NCI-H2227 treated with DMSO at 0.1 percent for 48 hours (cell line): ENCODE measurements at places on chromosomes 5 and 9.
A peak's percentile ranks its signal among the peaks of the same experiment; 100 is the strongest.

DNA sequence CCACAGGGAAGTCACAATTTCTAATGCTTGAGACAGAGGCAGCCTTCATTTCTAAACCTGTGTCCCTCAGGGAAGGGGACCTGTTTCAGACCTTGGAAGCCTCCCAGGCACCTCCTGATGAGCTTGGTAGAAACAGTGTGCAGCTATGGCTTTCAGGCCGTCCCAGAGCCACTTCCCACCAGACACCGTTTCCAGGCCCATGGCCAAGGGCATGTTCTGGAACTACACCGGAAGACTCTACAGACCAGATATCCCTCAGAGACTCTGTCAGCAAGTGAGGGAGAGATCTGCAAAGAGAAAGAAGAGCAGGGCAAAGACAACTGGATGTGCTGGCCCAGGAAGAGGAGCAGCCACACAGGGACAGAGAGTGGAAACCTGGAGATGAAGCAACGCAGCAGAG is 82.2 kb upstream of the HSPA9 start:
- no peak for DNase-seq

DNA sequence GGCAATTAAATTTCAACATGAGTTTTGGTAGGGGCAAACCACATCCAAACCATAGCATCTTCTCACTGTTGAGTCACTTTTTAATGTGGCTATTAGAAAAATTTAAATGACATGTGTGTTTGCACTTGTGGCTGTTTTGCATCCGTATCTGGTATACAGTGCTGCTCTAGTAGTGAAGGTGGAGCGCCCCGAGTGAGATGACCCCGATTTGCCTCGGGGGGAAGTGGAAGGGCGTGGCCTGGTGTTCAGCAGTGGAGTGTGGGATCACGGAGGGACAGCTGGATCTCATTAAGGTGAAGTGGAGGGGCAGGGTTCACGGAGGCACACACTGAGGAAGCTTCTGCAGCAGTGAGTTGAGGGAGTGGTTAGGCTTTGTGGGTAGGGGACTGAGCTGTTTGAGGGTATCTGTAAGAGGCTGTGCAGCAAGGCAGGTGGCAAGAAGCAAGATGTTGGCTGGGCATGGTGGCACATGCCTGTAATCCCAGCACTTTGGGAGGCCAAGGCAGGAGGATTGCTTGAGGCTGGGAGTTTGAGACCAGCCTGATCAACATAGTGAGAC is 6.2 kb upstream of the GMCL2 start:
- no peak for DNase-seq

GRCh38 chr5:172370648-172371545 is 83.4 kb downstream of the SH3PXD2B start:
- no peak for DNase-seq

DNA sequence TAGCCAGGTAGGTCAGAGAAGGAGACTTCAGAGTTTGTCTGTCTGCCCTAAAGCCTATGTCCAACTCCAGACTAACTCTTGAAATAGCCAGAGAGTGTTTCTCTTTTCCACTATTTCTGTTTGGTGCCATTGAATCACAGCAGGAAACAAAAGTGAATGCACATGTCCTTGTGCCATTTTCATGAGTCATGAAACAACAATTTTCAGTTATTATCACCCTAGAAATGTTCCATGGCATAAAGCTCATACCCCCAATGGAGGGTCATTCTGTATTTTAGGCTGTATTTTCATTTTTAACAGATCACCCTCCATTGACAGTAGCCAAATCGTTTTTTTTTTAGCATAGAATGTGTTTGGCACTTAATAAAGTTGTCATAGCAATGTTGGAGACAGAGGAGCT is 124.7 kb downstream of the PAPPA start:
- no peak for DNase-seq

GRCh38 chr5:93665648-93666047 is 75.8 kb downstream of the POU5F2 start:
- DNase-seq: no peak

- DNase-seq: no peak
These were observed 214.3 kb downstream of the TRIO start for GRCh38 chr5:14357441-14357840.

DNA sequence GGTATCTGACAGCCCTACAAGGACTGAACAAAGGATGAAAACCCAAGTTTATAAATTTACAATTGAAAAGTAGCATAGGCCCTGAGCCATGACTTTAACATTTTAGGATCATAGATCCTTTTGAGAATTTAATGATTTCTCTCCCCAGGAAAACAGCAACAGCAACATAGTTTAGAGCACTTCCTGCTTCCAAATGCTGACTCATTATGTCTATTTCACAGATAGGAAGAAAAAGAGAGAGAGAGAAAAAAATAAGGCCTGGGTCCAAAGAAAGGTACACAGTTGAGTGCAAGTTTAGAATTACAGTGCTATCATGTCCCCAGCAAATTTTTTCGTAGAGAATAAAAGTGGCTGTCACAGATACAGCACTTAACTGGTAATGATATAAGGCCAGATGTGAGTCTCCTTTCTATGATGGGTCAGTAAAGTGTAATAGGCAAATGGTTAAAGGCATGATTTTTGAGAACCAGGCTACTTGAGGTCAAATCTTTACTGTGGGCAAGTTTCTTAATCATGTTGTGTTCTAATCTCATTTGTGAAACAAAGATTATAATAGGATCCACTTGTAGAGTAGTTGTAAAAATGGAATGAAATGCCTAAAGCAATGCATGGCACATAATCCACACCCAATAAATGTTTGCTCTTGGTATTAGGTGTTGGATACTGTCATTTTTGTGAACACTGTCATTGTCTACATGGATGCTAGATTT is 12.3 kb upstream of the PPP2R2B start:
- DNase-seq: no peak

- DNase-seq: no peak
These were observed 84.0 kb downstream of the GTF3C4 start for GRCh38 chr9:132754236-132754635.

DNA sequence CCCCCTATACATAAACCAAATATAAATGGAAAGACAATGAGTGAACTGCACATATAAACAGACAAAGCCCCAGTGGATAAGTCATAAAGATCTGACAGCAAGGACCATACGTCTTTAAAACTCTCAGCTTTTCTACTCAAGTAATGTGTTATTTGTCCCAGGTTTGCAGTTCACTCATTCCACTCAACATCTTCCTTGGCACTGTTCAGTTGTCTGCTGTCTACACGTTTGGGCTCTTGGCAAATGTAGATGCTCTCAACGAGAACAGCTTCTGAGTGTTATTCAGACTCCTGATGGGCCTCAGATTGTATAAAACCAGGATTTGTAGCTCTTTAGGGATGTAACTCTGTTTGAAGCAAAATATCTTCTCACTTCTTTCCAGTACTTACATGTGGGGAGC is 198.2 kb upstream of the SEMA6A start:
- no peak for DNase-seq

- peak; percentile 55 for DNase-seq
These were observed 146.2 kb upstream of the PLCXD3 start for GRCh38 chr5:41656597-41656996.

DNA sequence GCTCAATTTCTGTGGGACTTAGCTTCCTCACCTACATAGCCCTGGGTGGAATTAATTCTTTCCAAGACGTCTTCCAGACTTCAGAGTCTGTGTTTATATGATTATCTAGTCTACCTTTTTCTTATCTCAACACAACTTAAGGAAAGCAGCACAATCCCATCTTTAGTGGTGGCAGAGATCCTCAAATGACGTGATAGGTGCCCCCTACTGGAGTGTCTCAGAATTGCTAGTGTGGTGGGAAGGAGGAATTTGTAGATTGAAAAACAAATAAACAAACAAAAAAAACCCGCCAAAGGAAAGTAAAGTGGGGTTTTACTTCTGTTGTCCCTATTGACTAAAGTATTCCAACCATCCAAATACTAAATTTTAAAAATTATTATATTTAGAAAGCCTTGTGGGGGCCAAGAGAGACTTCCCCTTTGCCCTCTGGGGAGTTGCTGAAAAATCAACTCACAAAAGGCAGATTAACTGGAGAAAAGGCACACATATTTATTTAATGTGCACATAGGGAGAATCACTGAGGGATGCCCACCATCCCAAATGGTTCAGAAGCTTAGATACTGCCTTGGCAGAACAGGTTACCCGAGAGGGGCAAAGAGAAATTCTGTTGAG is 283.3 kb downstream of the TMEM167A start:
- no peak for DNase-seq

GRCh38 chr5:137656558-137656957 is 79.3 kb downstream of the KLHL3 start:
- DNase-seq: no peak

DNA sequence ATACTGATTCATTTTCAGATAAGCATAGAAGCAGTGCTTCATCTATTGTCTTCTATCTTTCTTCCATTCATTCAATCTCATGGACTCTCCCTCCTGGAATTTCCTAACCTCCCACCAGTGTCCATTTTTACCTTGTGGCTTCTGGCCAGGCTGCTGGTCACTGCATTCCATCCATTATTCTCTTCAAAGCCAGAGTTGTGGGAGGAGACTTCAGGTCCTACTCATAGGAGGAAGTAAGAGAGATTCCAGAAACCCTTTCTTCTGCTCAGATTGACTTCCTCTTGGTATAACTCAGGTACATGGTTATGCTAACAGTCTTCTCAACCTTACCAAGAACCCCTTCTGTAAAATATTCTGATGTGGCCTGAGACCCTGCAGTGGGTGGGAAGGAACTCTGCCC is 153.3 kb upstream of the SLC12A2 start:
- no peak for DNase-seq

DNA sequence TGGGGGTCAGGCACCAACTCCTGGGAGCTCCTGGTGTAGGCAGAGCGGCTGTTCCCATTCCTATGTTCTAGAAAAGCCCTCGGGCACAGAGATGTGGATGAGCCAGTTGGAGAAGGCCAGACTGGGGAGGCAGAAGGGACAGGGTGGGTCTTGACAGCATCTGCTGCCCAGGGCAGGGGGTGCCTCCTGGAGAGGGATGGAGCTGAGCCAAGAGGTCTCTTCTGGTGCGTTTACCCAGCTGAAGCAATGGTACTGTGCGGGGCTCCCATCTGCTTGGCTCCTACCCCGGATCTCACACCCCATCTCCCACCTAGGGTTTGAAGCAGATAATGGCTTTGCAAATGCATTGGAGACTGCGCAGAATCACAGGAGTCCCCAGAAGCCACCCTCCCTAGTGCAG is 41.3 kb downstream of the SHB start:
- DNase-seq: no peak

DNA sequence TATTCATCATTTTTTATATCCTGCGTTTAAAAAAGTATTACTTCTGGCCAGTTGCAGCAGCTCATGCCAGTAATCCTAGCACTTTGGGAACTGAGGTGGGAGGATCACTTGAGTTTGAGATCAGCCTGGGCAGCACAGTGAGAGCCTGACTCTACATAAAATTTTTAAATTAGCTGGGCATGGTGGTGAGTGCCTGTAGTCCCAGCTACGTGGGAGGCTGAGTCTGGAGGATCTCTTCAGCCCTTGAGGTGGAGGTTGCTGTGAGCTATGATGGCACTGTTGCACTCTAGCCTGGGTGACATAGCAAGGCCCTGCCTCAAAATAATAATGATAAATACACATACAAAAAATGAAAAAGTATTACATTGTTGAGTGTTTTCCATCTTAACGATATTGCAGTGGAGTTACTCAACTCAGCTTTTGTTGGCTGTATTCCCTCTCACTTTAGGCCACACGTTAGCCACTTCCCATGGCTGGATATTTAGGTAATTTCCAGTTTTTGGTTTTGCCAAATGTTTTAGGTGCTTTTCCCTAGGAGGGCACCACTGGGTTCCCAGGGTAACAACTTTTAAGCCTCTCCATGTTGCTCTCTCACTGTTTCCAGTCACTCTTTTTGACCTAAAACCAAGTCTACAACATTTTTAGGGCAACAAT is 20.6 kb downstream of the SHB start:
- DNase-seq: no peak

DNA sequence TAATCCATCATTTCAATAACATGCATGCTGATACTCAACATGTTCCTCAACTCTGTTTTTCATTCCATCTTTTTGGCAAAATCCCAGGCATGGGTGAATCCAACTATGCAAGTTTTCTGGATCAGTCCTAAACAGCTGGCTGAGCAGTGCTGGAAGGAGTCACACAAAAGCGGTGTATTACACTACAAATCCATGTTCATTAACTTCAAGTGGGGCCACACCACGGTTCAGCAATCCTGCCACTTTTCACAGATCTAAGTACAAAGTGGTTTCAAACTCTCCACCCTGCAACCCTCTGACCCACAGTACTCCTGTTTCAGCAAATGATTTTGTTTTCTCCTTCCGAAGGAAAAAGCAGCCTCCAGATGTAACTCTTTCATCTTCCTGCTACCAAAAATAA is 222.5 kb downstream of the EPB41L4A start:
- no peak for DNase-seq

DNA sequence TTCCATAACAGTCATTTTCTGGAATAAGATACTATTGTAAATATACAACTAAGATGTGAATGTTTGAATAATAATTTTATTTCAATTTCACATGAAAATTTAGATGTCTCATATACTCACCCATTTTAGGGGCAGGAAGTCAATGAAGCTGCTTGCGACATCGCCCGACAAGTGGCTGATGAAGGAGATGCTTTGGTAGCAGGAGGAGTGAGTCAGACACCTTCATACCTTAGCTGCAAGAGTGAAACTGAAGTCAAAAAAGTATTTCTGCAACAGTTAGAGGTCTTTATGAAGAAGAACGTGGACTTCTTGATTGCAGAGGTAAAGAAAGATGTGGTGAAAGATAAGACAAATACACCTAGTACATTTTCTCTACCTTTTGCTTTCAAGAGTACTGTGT is 8.6 kb downstream of the BHMT start:
- DNase-seq: no peak

DNA sequence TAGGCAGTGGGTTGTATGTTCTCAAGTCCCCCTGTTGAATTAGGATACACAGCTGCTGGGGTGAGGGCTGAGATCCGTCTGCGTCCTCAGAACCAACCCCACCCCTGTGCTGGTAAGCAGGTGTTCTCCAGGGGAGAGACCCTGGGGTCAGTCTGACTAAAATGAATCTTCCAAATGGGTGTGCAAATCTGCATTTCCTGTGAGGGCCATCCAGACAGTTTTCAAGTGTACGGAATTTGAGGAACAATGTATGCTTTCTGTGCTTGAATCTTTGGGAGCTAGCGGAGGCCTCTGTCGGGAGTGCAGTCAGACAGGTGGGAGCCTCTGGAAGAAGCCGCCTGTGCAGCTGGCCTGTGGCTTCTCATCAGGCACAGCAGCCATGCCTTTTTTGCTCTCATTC is 122.9 kb downstream of the MACROH2A1 start:
- no peak for DNase-seq

DNA sequence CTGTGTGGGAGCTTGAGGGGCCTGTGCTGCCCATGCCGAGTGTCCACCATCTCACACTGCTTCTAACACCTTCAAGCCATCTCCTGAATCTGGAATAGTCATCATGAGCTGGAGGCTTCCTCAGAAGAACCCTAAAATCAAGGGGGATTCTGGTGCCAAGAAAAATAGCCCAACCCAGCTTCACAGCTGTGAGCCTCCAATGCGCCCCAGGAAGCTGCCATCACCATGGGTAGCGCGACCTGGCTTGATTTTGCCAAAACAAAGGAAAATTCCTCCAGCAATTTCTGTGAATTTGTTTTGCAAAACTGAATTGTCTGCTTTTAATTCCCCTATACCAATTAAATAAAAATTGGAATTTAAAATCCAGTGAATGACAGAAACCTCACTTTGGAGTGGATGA is 6.2 kb upstream of the TIFAB start:
- no peak for DNase-seq
